ENCODE measurements at places on chromosomes 1 and 21.
A peak's percentile ranks its signal among the peaks of the same experiment; 100 is the strongest.

GRCh38 chr1:205934788-205935187 lies 8.5 kb downstream of the SLC26A9 start:
- no peak for DNase-seq

DNA sequence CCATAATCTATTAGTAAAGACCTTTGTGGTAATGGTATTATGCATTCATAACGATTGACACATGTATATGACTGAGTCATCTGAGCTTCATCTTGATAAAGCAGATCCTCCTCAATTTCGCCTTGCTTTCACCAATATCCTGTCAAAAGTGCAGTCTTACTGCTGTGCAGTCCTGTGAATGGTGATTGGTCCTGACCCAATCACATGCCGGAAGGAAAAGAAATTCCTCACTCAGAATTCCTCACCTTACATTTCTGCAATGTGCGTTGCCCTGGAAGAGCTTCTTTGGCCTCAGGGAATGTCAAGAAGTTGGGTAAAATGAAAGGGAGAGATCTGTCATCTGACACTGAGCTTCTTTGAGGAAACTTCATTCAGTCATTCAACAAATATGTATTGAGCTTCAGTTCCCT lies 121.0 kb upstream of the TSPAN2 start:
- peak; percentile 47 for DNase-seq

DNA sequence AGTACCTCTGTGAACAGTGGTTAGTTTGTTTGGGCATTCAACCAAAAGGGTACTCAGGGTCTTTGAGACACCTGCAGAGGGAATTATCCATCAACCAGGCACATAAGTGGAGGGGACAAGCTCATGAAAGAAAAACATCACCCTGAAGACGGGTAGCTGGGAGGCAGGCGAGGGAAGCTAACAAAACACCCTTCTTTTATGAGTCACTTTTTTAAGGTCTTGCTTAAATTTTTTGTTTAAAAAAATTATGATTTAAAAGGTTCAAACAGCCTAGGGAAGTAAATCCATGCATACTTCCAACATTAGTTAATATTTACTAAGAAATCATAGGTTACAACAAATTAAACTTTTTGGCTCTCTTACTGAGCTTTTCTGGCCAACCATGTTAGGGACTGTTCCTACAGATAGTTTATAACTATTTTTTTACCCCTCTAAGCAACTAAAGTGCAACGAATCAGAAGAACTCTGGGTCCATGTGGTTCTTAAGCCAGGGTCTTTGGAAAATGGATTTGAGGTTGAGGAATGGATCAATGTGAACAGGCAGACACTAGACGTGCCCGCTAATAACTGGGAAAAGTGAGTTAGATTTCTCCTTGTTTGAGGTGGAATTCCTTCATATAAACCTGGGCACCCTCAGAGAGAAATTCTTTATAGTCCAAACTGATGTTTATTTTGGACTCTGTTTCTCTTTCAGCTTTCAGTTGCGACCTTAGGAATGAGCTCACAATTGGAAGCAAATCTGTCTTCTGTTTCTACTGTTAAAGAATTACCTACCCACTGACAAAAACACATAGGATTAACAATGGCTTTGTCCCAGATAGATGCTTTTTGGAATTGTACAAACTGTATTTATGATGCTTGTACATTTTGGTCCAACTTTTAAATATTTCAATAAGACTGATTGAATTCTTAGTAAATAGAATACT lies 123.0 kb downstream of the LYPLAL1 start:
- peak; percentile 85 for DNase-seq

- DNase-seq, result peak; percentile 8
Measured at GRCh38 chr1:152870831-152871730, 7.0 kb upstream of the SMCP start.

DNA sequence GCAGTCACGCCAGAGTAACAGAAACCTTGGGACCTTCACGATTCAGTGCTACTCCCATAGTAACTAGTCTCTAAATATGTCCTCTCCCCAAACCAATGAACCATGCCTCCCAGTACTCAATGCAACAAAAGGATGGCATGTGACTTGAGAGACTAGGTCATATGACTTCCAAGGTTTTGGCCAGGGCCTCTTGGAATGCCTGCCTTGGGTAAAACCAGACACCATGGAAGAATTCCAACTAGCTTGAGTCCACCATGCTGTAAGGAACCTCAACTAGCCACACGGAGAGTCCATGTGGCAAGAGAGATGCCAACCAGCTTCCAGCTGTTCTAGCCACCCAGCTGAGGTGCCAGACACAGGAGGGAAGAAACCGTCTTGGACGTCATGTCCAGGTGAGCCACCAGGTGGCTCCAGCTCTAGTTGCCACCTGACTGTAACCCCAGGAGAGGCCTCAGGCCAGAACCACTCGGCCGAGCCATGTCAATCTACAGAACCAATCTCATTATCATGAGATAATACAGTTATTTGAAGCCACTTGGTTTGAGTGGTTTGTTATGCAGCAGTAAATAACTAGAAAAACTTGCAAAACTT lies 115.0 kb downstream of the SYF2 start:
- DNase-seq, result no peak

DNA sequence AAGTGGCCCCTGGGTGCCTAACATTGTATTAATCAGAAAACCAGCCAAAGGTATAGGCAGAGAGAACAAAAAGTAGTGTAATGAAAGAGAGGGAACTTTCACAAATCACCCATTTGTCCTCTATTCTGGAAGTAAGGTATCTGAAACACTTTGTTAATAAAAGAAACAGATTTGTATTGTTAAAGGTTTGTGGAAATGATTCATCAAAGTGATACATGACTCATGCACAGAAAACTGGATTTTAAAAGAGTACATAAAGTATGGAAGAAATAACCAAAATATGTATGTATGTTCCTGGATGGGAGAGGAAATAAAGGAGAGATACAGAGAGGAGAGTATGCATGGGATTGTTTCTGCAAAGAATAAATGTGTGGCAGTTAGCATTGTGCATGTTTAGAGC lies 126.8 kb downstream of the RGS21 start:
- peak; percentile 23 for DNase-seq

DNA sequence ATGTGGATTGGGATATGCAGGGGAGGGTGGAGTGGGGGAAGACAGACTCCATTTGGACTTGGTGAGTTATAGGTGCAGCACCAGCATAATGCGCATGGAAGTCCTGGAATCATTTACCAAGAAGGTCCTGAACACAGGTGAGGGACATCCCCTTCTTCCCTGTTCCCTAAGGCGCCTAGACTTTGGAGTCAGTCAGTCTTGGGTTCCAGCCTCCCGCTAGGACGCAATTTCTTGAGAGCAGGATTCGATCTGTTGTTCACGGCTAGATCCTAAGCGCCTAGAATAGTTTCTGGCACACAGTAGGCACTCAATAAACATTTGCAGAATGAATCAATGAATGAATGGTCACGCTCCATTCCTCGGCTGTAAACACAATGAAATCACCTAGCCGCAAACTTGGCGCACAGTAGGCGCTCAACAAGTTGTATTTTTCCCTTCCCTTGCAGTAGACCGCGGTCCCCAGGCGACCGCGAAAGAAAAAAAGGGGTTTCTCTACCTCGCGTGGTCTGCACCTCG lies 1.0 kb upstream of the AK4 start:
- DNase-seq, result peak; percentile 20

DNA sequence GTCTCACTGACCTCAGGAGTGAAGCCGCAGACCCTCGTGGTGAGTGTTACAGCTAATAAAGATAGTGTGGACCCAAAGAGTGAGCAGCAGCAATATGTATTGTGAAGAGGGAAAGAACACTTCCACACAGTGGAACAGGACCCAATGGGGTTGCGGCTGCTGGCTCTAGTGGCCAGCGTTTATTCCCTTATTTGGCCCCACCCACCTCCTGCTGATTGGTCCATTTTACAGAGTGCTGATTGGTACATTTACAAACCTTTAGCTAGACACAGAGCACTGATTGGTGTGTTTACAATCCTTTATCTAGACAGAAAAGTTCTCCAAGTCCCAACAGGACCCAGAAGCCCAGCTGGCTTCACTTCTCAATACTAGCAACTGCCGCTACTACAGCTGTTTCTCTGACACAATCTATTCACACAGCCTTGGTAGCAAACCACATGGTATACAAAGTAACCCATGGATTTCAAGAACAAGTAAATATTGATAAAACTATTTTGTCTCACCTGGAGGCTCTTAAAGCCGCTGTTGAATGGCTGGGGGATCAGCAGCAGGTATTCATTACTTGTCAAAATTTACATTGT lies 25.3 kb upstream of the ITLN1 start:
- DNase-seq, result no peak

GRCh38 chr21:14995226-14995625 lies 69.6 kb downstream of the NRIP1 start:
- DNase-seq, result no peak

- peak; percentile 12 for DNase-seq
Measured at GRCh38 chr1:240027059-240027462, 64.6 kb upstream of the FMN2 start.

DNA sequence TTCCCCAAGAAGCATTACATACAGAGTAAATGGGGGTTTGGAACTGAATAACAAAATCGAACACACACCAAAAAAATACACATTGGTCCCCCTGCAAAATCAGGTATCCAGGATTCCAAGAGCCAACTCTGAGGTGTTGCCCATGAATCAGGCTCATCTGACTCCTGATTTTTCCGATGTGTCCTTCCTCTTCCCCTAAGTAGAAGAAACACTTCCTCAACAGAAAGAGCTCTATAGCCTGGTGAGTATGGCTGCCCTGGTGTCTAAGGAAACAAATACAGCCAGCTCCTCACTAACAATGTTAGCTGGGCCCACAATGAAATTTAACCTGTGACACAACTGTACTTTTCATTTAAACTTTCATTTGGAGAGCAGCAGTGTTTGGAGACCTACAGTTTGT lies 33.6 kb downstream of the ERI3 start:
- no peak for DNase-seq

GRCh38 chr1:14881775-14882672 lies 271.5 kb upstream of the TMEM51 start:
- peak; percentile 32 for DNase-seq

- peak; percentile 36 for DNase-seq
Measured at GRCh38 chr1:231581859-231582258, 44.7 kb upstream of the DISC1 start.

GRCh38 chr1:181777812-181778211 lies 283.7 kb downstream of the ZNF648 start:
- peak; percentile 60 for DNase-seq

DNA sequence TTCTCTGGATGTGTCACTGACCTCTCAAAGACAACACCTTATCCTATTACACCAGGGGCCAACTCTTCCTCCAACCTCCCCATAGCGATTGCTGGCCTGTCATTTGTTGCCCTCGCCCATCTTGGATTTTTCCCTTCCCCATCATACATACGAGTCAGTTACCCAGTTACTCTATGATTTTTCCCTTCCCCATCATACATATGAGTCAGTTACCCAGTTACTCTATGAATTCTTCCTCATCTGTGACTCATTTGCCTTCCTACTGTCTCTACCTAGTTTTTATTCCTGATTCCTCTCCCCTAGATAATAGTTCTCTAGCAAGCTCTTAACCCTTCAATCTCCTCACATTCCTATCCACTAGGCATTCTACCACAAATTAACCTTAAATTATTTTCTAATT lies 178.8 kb downstream of the NR5A2 start:
- peak; percentile 79 for DNase-seq

GRCh38 chr1:1755426-1755825 lies 22.8 kb downstream of the NADK start:
- DNase-seq, result no peak

DNA sequence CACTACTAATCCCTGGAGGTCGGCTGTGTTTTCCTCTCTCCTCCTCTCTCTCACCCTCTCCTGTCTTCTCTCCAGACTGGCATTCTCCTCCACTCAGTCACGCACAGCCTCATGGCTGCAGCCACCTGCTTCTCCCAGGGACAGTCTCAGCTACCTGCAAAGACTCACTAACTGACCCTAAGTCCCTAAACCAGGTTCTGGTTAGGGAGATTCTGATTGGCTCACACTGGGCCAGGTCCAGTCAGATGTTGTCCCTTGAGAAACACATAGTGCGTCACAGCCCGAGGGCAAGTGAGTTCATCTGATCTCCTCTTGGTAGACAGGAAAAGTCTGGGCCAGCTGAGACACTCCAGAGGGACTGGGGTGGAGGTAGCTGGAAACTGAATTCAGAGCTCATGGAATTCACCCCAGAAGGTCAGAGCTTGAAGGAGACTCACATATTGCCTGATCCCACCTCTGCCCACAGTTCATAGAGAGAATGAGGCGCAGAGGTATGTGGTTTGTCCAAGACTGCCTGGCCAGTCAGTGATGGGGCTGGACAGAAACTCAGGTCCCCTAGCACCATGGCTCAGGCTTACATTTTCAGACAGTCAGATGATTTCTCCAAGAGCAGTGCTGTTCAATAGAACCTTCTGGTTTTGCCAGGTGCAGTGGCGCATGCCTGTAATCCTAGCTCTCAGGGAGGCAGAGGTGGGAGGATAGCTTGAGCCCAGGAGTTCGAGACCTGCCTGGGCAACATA lies 40.4 kb upstream of the RPL11 start:
- DNase-seq, result no peak

- no peak for DNase-seq
Measured at GRCh38 chr1:29282924-29283803, 46.8 kb downstream of the PTPRU start.

DNA sequence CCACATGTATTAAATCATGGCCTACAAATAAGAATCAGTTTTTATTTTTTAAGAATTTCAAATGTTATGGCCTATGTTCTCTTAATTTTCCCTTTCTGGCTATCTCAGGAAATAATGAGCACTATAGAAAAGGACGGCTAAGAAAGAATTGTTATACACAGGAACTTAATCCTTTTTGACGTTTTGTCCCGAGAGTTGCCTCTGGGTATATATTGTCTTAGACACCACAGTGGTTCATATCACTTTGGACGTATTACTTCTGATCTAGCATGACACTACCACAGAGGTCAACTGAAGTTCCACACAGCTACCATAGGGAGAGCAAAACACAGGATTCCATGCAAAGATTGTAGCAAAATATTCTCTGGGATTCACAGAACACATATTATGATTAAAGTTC lies 307.6 kb downstream of the VAV3 start:
- DNase-seq, result no peak

GRCh38 chr1:26811057-26811456 lies 15.4 kb upstream of the ZDHHC18 start:
- DNase-seq, result no peak

DNA sequence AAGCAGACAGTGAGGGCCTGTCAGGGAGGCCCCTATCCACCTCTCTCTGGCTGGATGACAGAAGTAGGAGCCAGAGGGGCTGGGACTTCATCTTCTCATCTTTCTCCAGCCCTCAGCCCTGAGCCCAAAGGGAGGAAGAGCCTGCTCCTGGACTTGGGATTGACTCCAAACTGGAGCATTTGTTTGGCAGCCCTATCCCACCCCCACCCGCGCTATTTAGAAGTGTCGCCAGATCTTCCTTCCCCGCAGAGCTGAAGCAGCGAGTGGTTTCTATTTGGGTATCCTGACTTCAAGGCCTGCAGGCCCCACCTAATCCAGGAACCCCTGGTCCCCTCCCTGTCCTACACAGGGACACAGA lies 9.6 kb downstream of the NES start:
- no peak for DNase-seq

GRCh38 chr1:53060579-53060978 lies 1.4 kb upstream of the PODN start:
- peak; percentile 65 for DNase-seq

DNA sequence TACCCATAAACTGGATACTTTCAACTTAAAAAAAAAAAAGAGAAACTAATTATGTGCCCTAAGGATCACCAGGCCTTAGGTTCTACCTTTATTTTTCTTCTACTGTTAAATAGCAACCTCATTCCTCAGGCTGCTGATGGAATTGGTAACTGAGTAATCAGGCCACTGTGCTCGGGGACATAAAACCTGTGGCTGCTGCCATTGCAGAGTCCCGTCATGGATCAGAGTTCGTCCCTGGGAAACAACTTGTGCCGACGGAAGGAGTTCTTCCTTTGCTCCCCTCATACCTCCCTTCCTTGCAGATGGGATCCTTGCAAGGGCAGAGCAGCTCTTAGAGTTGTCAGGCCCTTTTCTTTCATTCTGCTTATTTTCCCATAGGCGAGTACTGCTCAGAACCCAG lies 123.6 kb downstream of the PBX1 start:
- no peak for DNase-seq

All from astrocyte (in vitro differentiated cells and primary cell).